Activated naive CD8-positive, alpha-beta T cell treated with anti-CD3 and anti-CD28 coated beads, Interleukin-2, amount 50 U/mL, for 16 hours (primary cell): ENCODE measurements at places on chromosomes 11 and 22.

DNA sequence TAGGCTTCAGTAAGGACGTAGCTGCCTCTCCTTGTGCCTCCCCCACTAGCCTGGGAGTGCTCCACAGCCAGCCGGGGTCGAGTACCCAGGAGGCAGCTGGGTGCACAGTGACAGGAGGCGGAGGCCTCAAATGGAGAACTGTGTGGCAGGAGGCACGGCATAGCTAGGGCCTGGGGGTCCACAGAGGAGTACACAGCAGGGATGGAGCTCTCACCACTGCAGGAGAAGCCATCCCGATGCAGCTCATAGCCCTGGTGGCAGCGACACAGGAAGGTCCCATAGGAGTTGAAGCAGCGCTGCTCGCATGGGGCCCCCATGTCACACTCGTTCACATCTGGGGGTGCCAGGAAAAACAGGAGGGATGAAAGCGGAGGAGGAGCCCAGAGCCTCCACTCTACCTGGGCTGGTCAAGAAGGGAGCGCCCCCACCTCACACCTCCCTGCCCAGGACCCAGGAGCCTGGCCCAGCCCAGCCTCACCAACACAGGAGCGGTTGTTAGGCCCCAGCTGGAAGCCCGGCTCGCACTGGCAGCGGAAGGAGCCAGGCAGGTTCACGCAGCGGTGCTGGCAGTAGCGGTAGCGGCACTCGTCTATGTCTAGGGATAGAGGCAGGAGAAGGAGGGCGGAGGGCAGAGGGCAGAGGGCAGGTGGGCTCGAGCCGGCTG lies 2.8 kb downstream of the EFEMP2 start:
- no peak for DNase-seq

DNA sequence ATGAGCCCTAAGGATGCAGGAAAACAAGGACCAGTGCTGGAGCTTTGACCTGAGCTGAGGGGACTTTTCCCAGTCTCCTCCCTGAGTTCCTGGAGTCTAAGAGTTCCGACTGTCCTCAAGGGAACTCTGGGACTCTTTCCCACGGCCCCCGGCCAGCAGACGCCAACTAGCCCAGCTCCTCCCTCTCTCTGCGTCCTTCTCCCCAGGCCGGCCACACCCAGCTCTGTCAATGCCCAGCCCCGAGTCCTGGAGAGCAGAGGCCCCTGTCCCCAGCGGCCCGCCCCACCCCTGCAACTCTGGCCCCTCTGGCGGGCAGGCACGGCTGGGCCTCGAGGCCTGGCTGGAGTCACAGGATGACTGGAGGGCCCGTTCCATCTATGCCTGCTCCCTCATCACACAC lies 29.8 kb downstream of the NECTIN1 start:
- no peak for DNase-seq

DNA sequence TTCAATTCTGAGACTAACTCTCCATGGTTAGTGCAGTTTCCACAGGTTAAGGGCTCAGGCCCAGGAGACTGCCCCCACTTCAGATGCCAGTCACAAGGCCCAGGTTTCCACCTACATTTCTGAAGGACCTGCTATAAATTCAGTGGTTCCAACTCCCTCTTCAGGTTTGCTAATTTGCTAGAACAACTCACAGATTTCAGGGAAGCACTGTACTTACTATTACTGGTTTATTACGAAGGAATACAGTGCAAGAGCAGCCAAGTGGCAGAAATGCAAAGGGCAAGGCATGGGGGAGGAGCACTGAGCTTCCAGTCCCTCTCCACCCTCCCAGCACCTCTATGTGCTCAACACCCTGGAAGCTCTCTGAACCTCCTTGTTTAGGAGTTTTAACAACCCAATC lies 39.3 kb upstream of the SPON1 start:
- DNase-seq, result no peak

- no peak for DNase-seq
Measured at GRCh38 chr11:84691830-84692229, 935.3 kb downstream of the DLG2 start.

- no peak for DNase-seq
Measured at GRCh38 chr11:23988381-23989006, 508.4 kb upstream of the LUZP2 start.
